ENCODE measurements at places on chromosomes 12 and 14.

DNA sequence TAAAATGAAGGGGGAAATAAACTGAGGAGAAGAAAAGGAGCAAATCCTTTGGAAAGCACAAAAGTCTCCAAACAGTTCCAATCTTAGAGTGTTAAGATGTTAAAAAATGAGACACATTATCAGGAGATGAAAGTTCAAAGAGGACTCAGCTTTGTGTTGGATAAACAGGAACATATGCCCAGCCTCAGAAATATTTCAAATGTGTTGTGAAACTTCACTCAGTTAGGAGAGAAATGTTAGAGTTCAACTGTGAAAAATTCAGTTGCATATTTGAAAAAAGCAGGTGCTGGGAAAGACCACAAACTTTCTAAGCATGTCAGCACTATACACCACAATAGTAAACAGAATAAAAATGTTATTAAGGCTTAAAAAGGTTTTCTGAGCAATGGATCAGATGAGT is 136.8 kb upstream of the PRKD1 start:
- DNase-seq, result no peak

GRCh38 chr12:12736759-12737676 is 19.9 kb downstream of the CDKN1B start:
- DNase-seq, result no peak

- DNase-seq, result no peak
Observed at GRCh38 chr14:44438936-44439335, 68.1 kb downstream of the FSCB start.

- DNase-seq, result no peak
Observed at GRCh38 chr12:80129895-80130530, 30.7 kb downstream of the OTOGL start.

GRCh38 chr12:94235848-94236247 is 87.5 kb downstream of the PLXNC1 start:
- no peak for DNase-seq

DNA sequence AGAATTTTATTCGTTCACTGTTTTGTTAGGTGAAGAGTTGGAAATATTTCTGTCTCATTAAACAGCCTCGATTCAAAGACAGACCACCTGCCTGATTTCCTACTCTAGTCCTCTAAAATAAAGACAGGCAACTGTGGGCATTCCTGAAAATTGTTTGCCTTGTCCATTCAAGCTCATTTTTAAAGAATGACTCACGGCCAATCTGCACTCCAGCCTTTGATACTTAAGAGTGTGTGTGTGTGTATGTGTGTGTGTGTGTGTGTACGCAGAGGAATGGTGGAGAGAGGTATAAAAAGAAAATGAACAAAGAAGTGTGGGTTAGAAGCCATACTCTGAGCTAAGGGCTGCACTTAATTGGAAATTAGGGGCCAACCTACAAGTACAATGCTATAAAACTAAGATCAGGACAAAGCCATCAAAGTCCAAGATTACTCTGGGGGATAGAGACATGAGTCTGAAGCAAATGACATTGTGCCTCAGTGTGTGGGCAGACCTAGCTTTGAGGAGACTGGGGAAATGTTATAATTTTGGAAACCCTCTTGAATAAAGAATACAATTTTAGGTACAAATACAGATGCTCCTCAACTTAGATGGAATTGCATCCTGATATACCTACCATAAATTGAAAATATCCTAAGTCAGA is 45.6 kb upstream of the SOCS2 start:
- DNase-seq, result peak; percentile 12

- no peak for DNase-seq
Observed at GRCh38 chr12:15165012-15165659, 56.1 kb downstream of the RERG start.

DNA sequence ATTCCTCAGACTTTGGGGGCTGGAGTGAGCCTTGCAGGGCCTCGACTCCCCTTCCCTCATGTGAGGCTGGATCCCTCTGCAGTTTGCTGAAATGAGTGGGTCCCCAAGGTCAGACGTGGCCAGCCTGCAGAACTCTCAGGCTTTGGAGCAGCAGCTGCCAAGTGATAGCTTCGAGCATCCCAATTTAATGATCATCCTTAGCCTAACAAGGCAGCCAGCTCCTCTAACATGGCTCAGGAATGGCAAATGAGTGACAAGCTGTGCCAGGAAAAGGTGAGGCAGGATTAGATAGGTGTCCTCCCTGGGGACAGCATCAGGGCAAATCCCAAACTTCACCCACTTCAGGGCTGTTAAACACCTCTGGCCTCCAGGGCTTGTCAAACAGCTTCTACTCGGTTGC is 130.7 kb upstream of the PWP1 start:
- DNase-seq, result peak; percentile 64

- no peak for DNase-seq
Observed at GRCh38 chr12:22190-22529, 44.4 kb upstream of the IQSEC3 start.

GRCh38 chr14:105138551-105139111 is 29.9 kb downstream of the JAG2 start:
- no peak for DNase-seq

- DNase-seq, result no peak
Observed at GRCh38 chr14:80080601-80081000, 130.7 kb downstream of the DIO2 start.

DNA sequence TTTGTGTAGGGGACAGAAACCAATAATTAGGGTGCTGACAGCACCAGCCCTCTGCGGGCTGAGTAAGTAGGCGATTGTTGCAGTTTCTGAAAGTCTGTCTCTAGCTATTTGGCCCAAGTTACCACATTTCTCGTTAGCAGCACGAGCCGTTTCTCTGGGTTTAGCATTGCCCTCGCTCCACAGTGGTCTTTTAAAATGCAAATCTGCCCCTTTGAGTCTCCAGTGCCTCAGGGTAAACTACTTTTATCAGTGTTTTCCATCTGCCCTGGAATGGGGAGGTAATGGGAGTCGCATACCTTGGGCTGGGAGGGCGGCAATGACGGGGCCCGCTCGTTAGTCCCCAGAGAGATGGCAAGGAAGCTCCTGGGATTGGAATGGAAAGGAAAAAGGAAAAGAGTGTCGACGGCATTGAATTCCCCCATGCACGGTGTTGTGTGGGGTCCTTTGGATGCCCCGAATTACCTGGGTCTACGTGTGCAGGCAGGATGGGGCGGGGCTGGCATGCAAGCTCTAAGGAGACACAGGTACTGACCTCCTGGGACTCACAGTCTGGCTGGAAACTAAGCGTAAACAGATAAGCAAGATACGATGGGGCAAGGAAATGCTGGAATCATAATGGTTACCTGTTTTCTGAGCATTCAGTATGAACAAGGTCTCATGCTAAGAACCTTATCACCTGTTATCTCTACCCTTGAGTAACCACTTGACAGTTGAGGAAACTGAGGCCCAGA is 131.8 kb upstream of the MAP1LC3B2 start:
- no peak for DNase-seq

DNA sequence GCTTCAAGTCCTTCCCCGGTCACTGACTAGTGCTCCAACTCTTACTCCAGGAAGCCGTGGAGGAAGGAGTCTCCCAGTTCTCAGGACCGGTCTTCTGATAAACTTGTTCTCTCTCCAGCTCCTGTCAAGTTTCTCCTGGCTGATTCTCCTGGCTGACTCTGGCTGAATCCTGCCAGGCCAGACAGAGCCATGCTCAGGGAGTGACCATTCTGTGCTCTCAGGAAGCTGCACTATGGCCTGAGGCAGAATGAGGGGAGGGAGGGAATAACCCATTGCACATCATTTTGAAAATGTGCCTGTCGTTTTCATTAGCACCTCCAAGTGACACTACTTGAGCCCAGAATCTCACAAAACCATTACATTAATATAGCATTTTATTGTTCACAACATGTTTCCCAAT is 80.8 kb downstream of the IFNG start:
- DNase-seq, result no peak

DNA sequence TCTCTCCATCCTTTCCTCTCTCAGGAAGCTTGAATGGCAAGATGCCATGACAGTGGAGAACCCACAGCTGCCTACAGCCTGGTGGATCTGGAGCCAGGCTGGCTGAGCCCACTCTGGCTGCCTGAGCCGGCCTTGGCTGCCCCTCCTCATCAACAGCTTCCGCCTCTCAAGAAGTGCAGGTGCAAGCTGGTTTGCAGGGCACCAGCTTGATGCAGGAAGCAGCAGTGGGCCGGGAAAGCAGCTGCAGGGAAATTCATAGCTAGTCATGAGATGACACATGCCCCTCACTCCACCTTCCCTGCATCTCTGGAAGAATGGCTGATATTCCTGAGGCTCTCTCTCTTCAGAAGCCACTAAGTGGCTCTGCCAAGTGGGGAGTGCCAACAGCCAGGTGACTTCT is 289.1 kb downstream of the RPS29 start:
- DNase-seq, result no peak

DNA sequence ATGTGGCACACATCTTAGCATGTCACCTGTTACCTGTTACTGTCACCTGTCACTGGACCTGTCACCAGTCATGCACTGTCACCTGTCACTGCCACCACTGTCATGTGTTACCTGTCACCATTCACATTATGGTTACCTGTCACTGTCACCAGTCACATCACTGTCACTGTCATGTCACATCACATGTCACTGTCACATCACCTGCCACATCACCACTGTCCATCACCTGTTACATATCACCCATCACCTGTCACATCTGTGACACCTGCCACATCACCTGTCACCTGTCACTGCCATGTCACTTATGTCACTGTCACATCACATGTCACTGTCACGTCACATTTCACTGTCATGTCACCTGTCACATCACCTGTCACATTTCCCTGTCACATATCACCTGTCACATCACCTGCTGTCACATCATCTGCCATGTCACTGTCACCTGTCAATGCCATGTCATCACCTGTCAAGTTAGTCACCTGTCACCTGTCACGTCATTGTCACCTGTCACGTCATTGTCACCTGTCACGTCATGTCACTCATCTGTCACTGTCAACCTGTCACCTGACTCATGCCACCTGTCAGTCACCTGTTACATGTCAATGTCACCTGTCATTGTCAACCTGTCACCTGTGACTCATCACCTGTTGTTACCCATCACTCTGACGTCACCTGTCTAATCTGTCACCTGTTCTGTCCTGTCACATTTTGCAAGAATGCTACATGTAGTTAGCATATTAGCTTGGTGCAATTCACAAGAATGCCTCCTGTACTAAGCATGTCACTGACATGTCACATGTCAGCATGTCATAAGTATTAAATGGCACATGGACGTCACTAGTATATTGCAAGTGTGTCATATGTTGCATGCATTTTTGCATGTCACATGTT is 29.0 kb upstream of the TESC start:
- DNase-seq, result no peak

GRCh38 chr14:85537526-85537925 is 7.6 kb downstream of the FLRT2 start:
- DNase-seq, result no peak

GRCh38 chr14:74963178-74963704 is 7.8 kb upstream of the PGF start:
- DNase-seq, result no peak

GRCh38 chr14:95500201-95500681 is 16.2 kb downstream of the SYNE3 start:
- DNase-seq, result no peak

GRCh38 chr14:52352569-52352968 is 38.5 kb downstream of the PTGER2 start:
- DNase-seq, result no peak

DNA sequence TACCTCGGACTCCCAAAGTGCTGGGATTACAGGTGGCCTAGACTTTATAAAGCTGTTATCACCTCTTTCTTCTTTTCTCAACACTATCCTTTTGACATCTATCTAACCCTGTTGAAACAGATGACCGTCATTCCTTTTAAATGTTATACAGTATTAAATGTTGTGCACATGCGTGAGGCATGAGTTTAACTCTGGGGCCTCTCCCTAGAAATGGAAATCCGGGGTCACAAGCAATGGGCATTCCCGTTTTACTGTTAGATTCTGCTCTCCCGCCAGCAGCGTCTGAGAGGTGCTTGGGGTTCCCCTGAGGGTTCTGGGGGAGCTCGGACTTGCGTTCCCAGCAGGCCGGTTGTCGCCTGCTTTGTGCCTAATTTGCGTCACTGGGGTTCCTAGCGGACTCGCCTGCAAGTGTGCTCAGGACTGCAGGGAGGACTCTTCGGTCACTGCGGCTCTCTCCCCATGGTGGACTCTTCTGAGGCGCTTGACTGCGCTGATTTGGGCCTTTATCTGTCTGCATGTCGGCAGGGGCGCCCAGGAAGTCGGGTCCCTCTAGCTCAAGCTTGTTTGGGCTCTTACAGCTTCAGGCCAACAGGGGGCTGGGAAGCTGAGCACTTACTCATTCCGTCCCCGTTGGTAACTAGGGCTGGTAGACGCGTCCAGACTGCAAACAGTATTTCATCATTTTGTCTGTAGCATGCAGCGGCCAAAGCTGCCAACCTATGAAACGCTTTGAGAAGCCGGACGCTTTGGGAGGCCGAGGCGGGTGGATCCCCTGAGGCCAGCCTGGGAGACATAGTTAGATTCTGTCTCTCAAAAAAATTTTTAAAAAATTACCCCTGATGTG is 1.2 kb upstream of the RAN start:
- DNase-seq, result peak; percentile 93

DNA sequence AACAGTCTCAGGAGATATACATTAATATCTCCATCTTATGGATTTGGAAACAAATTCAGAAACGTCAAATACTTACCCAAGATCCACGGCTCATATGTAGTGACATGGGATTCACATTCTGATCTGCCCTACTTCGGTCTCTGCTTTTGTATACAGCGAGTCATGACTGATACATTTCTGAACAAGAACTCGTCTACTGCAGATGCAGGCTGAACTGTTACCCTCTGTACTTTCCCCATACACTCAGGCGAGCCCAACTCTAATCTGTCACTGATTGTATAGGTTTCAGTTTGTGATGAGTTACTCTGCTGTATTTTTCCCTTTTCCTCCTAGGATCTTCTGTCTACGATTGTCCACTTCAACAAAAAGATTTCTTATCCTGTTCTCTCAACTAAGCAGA is 441.6 kb downstream of the CCDC91 start:
- no peak for DNase-seq

DNA sequence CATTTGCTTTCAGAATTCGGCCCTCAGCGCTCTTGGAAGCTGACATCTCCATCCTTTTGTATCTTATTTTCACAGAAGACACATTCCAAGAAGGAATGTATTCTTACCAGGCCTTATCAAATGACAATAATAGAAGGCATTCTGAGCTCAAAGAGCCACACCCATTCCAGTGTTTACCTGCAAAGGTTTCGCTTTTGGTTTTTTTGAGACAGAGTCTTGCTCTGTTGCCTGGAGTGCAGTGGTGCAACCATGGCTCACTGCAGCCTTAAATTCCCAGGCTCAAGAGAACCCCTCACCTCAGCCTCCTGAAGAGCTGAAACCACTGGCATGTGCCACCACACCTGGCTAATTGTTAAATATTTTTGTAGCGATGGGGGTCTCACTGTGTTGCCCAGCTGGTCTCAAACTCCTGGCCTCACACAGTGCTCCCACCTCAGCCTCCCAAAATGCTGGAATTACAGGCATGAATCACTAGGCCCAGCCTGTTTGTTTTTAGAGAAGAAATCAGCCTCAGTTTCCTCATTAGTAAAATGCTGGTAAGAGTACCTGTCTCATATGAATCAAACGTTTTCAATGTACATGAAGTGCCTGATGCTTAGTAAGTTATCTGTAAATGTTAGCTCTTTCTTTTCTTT is 69.2 kb downstream of the SLC6A12 start:
- DNase-seq, result no peak

- DNase-seq, result no peak
Observed at GRCh38 chr12:61915420-61915819, 344.8 kb upstream of the USP15 start.
